Activated CD4-positive, alpha-beta T cell treated with anti-CD3 and anti-CD28 coated beads, Interleukin-2, amount 50 U/mL, for 4 hours (primary cell): ENCODE measurements at places on chromosomes 5 and 9.
A peak's percentile ranks its signal among the peaks of the same experiment; 100 is the strongest.

DNA sequence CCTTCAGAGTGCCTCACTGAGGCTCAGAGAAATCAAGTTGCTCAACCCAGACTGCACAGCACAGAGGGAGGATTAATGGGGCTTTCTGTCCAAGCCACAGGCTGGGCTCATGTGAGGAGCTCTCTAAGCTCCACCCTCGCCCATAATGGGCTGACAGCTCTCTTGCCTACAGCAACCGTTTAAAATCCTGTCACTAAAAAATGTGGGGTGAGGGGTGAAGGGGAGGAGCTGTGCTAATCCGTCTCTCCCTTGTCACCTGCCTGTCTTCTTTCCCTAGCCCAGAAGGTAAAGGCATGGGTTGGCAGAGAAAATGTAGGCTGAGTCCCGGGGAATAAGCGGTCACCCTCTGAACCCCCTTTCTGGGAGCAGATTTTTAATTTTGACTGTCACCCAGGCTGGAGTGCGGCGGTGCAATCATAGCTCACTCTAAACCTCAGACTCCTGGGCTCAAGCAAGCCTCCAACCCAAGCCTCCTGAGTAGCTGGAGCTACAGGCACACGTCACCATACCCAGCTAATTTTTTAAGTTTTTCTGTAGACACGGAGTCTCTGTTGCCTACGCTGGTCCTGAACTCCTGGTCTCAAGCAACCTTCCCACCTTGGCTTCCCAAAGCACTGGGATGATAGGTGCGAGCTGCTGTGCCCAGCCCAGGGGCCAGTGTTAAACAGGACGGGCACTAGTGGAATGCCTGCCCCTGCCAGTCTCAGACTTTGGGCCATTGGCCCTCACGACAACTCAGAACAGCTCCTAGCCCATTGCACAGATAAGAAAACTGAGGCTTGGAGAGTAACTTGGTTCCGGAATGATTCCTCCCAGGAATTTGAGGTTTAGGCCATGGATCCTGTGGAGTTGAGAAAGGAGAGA is 89.5 kb downstream of the LMX1B start:
- DNase-seq = no peak

GRCh38 chr5:42951293-42951840 is 88.8 kb downstream of the ANXA2R start:
- peak; percentile 58 for DNase-seq

DNA sequence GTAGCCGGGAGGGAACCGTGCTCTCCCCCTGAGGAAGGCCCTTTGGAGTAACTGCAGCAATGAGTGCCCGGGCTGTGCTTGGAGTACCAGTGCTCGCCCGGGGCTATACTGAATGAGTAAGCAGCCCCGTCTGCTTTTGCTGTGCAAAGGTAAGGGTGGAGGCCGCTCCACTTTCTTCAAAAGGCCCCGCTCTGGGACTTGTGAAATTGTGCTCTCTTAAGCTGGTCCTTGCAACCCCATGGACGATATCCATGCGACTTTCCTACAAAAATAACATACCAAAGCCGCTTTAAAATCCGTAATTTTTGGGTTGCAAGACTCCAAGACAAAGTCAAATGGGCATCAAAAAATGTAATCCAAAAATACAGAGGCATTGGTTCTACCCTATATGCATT is 578 bp upstream of the TNFAIP8 start:
- DNase-seq = peak; percentile 50

- no peak for DNase-seq
Measured at GRCh38 chr9:132185073-132186009, 23.5 kb downstream of the NTNG2 start.

DNA sequence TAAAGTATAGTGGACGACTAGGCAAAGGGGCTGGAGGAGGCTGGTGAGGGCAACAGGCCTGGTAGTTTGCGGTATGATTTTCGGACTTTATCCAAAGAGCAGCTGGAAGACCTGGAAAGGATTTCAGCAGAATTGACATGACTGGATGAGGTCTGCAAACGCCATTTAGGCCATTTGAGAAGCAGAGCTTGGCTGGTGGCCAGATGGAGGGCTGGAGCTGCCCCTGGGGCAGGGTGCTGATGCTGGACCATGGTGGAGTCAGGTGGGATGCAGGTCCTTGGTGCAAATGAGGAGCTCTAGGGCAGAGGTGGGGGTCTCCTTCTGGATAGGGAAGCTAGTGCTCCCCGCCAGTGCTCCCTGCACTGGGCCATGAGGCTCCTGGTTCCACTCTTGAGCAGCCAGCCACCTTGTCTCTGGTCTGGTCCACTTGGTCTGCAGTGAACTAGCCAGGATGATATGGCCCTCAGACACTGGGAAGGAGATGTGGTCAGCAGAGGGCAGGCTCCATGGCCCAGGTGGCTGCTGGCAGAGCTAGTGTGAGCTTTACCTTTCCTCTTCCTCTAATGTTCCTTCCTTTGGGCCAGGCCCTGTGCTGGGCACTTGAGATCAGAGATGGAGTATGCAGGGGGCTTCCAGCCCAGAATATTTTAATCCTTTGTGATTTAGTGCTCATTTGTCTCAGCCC is 31.4 kb downstream of the COL27A1 start:
- DNase-seq = no peak

- DNase-seq = no peak
Measured at GRCh38 chr9:131874916-131875670, 135.2 kb upstream of the RAPGEF1 start.

DNA sequence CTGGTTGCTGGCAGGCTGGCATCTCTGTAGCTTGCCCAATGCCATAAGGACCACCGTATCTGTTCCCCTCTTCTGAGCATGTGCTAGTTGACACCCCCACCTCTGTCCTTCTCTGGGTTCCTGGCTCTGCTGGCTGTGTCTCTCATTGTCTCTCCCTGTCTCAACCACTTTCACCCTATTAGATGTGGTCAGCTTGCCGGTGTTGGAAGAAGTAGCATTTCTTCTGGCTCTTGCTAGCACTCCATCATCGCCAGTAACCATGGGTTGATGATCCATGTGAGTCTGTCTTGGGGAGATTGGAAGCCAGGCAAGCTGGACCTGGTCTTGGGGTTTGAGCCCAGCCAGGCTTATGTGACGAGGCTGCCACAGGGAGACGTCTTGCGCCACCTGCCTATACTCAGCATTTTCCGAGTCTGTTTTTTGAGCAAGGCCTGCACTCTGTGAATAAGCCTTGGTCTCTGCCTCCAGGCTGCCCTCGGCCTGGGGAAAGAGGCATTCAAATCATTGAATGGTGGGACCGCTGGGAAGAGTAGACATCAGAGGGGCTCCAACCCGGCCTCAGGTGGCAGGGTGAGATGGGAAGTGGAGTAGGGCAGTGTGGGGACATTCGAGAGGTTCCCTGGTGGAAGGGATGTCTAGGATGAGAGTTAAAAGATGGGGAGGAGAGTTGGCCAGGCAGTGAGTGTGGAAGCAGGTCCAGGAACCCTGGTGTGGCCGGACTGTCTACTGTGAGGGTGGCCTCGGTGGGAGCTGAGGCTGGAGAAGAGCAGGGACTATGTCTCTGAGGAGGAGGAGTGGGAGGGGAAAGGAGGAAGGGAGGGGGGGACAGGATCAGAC is 74.3 kb downstream of the ZNF618 start:
- DNase-seq = no peak
